ENCODE measurements at places on chromosomes 5 and 9.

DNA sequence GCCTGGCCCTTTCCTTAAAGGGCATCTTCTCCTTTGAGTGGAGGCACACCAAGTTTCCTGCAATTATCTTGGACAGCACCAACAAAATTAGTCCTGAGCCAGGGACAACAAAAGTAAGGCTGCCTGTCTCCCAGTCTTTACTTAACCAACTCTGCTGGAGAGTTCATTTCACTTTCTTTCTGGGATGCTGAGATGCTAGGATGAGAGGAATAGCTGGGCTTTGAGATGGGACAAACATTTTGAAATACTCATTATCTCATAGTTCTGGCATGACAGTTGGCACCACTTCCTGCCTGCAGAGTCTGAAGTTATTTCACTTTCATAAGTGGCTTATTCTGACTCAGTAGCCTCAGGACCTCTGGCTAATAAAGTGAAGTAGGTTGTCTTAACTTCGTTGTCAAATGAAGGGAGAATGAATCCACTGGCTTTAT is 157.0 kb downstream of the C9orf152 start:
- no peak for DNase-seq

DNA sequence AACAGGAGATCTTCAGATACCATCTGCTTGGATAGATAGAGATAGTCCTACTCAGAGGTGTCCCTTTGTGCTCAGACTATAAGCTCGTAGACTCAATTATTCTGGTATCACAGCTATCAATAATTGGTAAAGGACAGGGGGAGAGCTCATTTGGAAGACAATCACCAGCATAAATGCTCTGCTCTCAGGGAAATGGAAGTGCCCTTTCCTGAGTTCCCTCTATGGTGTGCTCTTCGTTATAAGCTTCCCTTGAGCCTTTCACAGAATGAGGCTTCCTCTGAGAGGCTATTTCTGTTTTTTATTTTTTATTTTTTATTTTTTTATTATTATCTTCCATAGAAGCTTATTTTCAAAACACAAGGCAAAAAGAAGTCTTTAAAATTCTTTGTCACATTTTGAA is 1155.7 kb upstream of the DMAC1 start:
- DNase-seq: no peak

DNA sequence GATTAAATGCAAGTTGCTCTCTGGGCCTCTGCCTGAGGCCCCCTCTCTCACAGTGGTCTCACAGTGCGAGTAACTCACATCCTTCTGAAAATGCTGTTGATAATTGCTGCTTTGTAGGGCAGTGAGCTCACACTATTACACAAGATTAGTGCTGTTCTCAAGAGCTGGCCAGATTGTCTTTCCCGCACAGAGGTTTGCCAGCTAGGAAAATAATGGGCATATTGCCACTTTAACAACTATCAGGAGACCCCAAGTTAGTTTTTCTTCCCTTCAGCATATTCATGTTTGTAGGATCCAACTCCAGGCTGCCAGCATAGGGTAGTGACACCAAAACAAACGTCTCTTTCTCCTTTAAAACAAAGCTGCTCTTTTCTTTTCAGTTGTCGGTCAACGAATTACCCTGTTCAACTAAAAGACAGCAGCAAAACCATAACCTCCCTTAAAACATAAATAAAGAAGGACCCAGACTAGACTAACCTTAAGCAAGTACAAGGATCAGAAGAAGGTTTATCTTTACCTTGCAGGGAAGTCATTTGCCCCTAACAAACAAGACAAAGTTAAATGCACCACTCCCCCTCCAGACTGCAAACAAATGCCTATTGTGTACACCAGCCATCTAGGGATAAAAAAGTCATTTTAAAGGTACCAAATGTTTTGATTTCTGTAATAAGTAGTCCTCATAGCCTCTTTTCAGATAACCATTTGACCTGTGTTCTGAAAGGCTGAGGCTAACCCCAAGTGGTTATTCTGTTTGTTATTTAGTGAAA is 91.4 kb downstream of the VCAN start:
- no peak for DNase-seq

DNA sequence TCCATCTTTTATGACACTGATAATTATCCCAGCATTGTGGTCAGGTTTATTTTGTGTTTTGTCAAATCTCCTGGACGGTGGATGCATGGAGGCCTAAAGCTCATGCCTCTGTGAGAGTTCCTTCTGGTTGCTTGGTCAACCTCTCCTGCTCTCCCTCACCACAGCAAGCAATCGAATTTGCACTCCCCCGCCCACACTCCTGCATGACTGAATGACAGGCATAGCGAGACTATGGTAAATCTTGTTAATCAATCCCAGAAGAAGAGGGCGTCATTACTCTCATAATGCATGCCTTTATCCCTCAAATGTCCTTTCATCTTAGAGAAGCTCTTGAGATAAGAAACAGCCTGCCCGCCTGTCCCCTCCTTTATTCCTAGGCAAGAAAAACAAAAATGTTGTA is 1215.0 kb upstream of the CDH9 start:
- DNase-seq: no peak

GRCh38 chr5:51201024-51201423 is 182.2 kb upstream of the ISL1 start:
- DNase-seq: no peak

GRCh38 chr9:132409828-132410528 is at the start of gene CFAP77:
Gene CFAP77 (plus strand): TSS chr9:132410211. CDS start chr9:132410272, 61 bp downstream.
- no peak for DNase-seq

DNA sequence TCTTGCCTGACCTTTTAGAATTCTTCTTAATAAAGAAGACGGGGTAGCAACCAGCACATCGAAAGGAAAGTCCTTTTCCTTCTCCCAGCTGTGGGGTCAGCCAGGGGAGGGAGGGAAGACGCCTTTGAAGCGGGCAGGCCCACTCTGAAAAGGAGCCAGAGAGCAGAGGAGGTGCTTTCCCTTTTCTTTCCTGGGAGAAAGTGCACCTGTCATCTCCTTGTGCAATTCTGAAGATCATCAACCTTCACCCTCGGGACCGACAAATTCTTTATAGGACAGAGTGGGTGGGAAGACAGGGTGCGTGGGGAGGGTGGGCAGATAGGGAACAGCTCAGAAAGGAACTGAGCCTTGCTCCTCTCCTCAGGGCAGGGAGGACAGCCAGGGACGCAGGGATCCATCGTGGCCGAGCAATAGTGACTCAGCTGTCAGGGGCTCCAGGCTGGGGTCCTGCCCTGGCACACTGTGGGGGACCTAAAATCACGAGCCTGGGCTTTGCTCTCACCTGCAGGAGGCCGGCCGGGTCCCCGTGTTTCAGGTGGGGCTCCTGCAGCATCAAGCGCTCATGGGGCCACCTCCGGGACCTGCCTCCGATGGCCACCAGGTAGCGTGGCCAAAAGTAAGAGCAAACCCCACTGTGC is 141.0 kb downstream of the OLFM1 start:
- DNase-seq: no peak

DNA sequence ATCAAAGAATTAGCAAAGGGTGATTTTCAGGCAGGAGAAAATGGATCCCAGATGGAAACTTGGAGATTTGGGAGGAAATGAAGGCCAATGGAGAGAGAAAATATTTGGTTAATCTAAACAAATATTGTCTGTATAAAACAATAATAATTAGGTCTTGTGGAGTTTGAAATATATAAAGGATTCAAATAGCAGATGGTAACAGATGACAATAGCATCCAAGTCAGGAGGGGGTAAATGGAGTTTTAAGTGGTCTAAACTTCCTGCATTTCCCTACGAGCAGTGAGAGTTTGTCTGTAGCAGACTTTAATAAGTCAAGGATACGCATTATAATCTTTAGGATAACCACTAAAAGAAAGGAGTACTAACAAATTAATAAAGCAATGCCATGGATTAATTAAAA is 49.0 kb upstream of the GGTA1 start:
- DNase-seq: no peak

DNA sequence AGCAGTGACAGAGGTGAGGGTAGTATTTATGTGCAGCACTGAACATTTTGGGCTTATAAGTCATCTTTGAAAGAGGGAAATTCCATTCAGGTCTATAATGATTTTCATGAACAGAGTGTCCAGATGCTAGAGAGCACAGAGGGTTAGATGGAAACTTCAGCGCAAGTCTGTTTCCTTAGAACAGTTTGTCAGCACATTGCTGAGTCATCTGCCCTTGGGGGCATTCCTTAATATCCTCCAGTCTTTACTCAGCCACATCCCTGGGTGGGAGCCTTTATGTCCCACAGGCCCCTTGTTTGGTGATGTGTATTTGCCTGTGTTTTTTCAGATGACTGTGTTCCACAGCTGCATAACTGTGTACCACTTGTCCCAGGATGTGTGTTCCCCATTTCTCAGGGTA is 138.5 kb upstream of the S1PR3 start:
- DNase-seq: no peak

- DNase-seq: no peak
These were observed 61.5 kb upstream of the CTXN3 start for GRCh38 chr5:127587246-127587917.

DNA sequence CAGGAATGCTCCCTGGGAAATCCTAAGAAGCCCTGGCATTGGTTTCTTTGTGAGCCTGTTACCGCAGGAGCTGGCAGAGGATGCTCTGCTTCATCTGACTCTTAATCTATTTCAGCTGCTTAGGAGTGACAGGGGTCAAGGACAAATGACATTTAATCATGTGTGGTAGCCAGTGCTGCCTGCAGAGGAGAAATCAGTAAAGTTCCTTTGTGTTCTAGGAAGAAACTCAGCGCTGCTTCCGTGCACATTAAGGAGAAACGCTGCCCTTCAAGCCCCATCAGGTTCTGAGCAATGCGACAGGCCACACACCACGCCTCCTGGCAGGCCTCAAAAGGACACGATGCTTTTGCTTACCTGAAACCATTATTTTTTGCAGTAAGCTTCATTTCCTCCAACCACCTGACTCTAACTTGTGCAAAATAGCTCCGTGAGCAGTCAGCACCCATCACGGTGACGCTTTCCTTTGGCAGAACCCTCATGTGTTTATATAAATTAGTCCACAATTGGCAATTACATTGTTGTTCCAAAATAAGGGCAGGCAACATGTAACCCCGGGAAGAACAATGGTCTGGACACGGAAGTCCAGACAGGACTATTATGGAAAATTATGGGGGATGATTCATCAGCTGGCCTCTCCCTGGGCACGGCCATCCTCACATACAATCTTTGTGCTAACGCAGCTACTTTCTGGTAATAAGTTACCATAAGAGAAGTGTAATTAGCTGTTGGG is 387.9 kb upstream of the DAP start:
- DNase-seq: no peak

DNA sequence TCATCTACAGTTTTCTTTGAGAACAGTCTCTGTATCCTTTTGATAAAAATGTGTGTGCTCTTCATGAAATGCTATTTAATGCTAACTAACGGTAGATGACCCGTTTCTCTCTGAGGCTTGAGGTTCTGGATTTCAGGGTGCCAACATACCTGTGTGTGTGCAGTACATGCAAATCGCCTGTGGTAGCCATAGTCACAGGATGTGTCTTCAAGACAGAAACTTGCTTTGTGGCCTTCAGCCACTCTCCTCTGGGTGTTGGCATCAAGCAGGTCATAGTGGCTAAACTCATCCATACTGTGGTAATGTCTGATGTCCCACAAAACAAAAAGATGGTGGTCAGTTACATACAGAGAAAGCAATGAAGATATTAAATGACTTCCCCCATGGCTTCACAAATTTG is 4.2 kb downstream of the LOX start:
- DNase-seq: no peak

DNA sequence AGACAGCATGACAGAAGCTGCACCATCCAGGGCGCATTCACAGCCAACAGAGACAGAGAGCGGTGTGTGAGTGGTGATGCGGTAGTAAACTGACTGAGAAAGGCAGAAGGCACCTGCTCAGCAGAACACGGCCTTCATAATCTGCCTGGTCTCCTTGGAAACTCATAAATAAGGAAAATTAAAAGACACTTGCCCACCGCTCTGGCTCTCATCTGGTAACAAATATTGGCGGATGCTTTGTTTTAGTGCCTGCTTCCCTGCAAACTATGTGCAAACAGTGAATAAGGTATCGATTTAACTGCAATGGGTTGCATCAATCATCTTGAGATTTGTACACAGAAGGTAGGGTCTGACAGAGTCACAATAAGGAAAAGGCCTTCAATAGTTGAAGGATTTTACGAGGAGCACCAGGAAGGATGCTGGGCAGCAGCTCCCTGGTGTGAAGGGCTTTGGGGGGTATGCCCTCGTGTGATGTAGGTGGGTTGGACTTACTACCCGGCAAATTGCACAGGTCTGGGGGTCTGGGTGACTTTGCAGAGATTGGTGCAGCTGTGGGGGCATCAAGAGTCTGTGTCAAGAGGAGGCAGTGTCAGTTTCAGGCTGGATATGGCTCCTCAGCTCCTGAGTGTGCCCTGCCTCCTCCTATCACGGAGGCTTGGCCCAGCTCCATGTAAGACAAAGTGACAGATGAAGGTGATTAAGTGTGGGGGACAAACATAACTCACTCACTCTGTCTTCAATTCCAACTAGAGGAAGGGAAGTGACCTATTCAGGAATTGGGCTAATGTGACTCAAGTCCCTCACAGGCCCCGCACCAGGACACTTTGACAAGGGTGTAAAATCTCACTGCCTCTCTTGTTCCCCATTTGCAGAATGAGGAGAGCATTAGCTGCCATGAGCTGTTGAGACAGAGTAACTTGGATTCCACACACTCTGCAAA is 166.7 kb downstream of the ICE1 start:
- DNase-seq: no peak

DNA sequence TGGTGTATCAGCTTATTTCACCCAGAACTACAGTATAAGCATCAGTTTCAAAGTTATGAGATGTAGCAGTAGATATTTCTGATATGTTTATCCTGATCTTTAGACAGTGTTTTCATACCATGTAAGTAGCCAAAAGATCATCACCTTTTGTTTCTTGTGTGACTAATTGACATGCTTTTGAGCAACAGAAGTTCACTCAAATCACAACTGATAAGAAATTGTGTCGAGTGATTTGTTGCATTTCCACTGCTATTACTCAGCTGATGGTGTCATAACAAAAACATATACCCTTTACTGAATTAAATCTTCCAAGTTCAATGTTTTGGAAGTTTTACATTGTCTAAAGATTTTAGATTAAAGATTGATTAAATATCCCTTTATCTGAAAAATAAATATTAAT is 324.5 kb downstream of the TUSC1 start:
- DNase-seq: no peak

DNA sequence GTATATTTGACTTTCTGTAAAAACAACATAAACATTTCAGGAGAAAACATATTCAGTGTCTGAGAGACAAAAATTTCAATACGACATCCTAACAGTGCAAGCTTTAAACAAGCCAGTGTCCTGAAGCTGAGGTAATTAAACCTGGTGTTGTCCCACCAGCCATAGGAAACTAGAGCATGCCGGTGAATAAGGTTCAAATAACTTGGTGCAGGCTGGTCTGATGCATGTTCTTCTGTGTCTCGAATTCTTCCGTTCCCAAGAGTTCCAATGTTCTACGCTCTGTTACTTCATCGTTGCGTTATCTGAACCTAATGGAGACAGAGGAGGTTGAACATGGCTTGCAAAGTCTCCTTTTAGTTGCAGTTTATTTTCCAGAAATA is 48.9 kb downstream of the ADAMTS16 start:
- DNase-seq: no peak

- DNase-seq: no peak
These were observed 687.6 kb downstream of the CETN3 start for GRCh38 chr5:89721931-89722330.
